ENCODE measurements at places on chromosomes 11 and 22.

- DNase-seq: no peak
Observed at GRCh38 chr11:70490208-70490607, 91.9 kb downstream of the CTTN start.

GRCh38 chr11:1882265-1883238, 9.1 kb downstream of the PRR33 start:
- peak; percentile 81 for DNase-seq

DNA sequence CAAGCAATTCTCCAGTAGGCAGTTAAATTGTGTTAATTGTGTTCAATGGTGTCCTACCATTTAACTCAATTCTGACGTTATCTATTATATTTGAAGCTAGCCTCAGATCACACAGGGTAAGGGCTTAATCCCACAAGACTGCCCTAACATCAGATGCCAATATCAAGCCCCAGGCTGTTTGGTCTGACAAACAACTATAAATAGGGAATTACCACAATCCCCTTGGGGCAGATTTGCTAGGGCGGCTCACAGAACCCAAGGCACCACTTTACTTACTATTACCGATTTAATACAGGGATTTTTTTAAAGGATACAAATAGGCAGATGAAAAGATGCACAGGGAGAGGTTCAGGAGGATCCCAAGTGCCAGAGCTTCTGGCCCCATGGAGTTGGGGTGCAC, 678.4 kb downstream of the OPCML start:
- no peak for DNase-seq

- DNase-seq: no peak
Observed at GRCh38 chr11:75654314-75654713, 14.5 kb downstream of the MAP6 start.

DNA sequence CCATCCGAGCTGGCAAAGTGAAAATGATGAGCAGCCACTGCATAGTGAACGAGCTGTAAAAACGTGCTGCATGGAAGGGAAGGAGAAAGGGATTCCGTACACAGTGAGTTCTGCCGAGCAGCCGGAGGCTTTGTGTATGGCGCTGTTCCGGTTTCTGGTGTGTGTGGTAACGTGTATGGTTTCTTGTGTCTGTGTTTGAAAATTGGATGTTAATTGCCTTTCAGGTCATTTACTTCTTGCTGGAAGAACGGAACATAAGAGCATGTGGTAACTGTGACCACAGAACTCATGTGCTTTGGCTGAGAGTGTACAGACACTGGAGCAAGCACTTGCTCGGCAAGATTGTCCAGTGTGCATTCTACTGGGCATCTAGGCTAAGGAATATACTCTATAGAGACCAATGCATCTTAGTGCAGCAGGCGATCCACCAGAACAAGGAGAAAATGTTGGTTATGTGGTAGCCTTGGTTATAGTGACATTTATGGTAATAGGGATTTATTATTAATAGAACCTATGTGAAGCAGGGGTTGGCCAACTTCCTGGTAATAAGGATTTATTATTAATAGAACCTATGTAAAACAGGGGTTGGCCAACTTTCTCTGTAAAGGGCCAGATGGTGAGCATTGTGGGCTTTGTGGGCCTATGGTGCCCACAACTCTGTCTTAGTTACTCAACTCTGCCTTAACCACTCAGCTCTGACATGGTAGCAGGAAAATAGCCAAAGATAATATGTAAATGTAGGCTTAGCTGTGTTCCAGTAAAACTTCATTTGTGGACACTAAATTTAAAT, 49.2 kb downstream of the GRAMD1B start:
- DNase-seq: no peak

DNA sequence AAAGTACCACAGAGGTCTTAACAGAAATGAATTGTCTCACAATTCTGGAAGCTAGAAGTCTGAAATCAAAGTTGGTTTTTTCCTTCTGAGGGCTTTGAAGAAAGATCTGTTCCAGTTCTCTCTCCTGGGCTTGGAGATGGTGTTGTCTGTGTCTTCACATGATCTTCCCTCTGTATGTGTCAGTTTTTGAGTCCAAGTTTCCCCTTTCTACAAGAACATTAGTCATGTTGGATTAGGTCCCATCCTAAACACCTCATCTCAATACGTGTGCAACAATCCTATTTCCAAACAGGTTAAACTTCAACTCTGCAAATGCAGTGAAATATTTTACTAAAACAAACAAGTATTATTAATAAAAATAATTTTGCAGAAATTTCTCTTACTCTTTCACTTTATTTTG, 3.1 kb upstream of the PTS start:
- DNase-seq: no peak

DNA sequence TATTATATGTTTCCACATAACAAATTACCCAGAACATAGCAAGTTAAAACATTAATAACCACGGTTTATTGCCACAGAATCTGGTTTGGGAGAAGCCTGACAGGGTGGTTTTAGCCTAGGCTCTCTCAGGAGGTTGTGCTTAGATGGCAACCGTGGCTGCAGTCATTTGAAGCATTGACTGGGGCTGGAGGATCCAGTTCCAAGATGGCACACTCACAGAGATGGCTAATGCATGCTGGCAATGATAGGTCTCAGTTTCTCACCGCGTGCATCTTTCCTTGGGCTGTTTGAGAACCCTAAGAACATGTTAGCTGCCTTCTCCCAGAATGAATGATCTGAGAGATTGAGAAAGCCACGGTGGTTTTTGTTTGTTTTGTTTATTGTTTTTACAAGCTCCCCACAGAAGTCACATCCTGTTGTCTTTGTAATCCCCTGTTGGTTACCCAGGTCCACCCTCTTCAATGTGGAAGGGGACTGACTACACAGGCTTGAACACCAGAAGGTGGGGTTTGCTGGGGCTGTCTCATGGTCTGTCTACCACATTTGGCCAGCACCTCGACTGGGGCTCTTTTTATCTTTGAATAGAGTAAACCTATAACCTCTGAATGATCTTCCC, 36.6 kb upstream of the GRAMD1B start:
- no peak for DNase-seq

DNA sequence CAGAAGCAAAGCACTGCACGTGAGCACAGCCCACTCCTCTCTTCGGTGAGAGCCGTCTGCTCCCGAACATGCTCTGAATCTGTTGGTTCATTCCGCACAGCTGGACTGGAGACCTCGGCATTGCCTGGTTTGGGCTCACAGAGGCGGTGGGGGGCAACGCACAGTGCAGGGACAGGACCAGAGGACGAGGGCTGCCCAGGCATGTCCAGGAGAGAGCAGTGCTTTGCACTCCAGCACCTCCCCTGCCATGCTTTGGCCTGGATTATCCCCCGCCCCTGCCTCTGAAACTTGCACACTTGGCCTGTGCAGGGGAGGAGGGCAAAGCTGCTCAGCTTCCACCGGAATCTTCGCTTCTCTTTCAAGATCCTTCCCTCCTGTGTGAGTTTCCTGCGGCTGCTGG, 536.5 kb downstream of the BRD1 start:
- no peak for DNase-seq

- DNase-seq: peak; percentile 81
Observed at GRCh38 chr11:113529606-113530005, 54.4 kb upstream of the DRD2 start.

DNA sequence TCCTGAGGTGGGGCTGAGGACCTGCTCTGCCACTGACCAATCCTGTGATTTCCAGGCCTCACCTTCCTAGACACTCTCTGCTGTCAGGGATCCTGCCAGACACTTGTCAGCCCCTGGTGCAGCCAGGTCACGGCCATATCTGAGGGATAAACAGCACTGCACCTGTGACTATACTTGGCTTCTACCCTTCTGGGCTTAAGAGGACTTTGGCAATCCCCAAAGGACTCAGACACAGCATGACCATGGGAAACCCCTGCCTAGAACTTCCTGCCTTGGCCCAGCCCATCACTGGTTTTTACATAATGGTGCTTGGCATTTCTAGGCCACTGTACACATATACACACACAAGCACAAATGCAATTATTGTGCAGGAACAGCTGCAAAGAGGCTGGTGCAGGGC, 11.6 kb upstream of the OLFML1 start:
- peak; percentile 19 for DNase-seq

DNA sequence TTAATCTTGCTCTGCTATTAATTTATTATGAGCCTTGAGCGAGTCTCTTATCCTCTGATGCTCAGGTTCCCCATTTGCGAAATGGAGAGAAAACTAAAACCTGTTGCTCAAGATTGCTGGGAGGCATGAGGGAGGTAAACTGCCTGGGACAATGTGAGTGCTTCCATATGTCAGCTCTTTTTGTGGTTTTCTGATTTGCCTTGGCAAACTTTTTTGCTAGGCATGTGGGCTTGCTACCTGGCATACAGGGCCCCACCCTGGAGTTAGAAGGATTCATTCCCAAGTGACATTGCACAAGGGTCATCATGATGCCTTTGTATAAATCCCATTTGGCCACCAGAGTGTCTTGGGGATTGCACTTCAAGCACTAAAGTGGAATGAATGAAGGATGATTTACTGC, 22.4 kb downstream of the TSPAN18 start:
- no peak for DNase-seq

DNA sequence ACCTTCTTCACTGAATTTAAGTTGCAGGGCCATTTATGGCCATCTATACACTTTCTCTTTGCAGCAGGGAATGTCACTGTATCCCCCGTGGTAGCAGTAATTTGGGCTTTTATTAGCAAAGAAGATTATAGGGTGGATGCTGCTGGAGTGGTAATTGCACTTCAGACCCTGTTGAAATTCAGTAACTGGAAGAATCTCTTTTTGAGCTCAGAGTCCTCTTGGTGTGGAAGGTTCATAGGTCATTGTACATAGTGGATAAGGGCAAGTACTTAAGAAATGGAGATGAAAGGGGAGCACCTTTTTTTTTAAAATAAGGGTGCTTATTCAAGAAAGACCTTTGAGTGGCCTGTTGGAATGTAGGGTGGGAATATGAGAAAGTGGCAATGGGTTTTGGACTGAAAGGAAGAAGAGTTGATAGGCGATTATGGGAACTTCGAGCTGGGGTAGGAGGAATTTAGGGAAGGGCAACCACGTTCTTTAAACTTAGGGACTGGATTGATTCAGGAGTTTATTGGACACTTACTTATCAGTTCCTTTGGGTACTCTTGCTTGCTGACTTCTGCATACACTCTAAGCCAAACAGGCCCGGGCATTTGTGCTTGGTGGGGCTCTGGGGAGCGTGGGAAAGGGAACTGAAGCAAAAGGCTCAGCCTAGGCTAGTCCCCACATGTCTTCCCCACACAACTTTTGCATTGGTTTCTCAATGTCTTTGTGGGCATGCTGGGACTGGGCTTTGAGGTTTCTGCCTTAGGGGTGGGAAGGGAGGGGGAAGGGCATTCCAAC, 26.5 kb downstream of the CTNND1 start:
- DNase-seq: peak; percentile 36

- no peak for DNase-seq
Observed at GRCh38 chr11:36019722-36020121, 75.9 kb downstream of the LDLRAD3 start.

GRCh38 chr22:35883031-35883620, 145.5 kb downstream of the RBFOX2 start:
- DNase-seq: peak; percentile 49

Data from NCI-H69 (cell line).